ENCODE measurements at places on chromosomes 13 and 19.

GRCh38 chr13:77353995-77354394, 27.1 kb upstream of the MYCBP2 start:
- no peak for DNase-seq

GRCh38 chr13:113486698-113487097, 3.8 kb downstream of the DCUN1D2 start:
- no peak for DNase-seq

DNA sequence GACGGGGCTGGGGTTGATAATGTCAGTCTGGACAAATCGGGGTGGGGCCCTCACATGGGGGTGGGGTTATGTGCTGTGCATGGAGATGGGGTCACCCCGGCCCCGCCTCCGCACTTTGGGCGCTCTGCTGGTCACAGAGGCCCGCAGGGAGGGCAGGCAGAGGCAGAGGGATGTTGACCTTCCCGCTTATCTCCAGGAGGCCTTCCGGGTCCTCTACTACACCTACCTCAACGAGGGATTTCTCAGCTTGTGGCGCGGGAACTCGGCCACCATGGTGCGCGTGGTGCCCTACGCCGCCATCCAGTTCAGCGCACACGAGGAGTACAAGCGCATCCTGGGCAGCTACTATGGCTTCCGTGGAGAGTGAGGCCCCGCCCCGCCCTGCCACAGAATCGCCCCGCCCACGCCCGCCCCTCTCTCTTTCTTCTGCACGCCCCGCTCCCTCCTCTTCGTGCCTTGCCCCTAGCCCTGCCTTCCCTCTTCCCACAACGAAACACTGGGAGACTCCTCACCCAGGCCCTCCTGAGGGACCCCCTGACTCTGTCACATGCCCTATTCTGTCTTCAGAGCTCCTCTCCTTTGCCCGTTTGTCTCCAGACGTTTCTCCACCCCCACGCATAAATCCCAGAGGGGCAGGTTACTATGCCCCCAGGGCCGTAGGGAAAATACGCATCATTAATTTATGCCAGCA, 32.8 kb downstream of the TMEM161A start:
- no peak for DNase-seq

- DNase-seq = peak; percentile 80
Measured at GRCh38 chr13:46179491-46179908, 2.5 kb downstream of the LCP1 start.

GRCh38 chr13:47039106-47039505, 142.3 kb upstream of the HTR2A start:
- DNase-seq = no peak

- DNase-seq = no peak
Measured at GRCh38 chr19:5155586-5156210, 184.9 kb downstream of the PTPRS start.

DNA sequence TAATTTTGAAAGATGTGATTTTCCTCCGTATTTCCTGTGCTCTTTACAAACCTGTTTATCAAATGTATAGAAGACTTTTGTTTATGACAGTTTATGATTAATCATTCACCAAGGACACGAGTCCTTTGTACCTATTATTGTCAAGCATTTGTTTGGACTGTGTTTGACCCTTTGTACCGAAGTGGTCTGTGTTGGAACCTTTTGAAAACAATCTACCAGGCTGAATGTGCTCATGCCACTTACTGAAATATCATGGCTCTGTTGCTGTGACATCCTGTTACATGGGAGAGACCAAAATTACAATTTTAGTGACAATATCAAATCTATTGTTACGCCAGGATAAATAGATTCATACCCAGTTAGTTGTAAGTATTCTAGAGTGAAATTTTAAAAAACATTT, 193.6 kb downstream of the IRS2 start:
- no peak for DNase-seq

DNA sequence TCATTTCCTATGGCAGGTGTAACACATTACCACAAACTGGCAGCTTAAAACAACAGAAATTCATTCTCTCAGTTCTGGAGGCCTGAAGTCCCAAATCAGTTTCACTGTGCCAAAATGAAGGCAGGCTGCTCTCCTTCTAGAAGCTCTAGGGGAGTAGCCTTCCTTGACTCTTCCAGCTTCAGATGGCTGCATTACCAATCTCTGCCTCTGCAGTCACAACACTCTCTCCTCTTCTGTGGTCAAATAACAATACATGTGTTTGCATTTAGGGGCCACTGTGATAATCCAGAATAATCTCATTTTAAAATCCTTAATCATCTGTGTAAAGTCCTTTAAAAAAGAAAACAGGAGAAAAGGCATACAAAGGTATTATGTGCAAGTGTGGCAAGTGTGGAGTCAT, 7.8 kb downstream of the DIAPH3 start:
- no peak for DNase-seq
